ENCODE measurements at places on chromosomes 1 and 21.
A peak's percentile ranks its signal among the peaks of the same experiment; 100 is the strongest.

DNA sequence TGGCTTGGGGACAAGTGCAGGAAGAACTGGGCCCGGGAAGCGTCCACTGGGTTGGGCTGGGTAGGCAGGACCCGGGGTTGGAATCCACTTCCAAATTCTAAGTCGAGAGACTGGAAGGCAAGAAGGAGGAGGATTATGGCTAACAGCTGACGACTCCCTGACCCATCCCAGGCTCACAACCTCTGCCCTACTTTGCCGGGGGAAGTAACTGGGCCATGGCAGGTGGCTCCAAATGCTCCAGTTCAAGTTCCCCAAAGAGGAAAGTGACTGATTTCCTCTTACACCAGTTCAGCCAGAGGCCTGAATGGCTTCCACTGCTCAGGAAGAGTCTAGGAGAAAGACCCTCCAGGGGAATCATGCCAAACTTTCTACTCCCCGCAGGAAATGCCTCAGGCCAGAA lies 11.4 kb downstream of the EMC1 start:
- no peak for DNase-seq

- DNase-seq: no peak
These were observed 99.8 kb downstream of the INTS7 start for GRCh38 chr1:211935448-211935970.

GRCh38 chr1:157498736-157499090 lies 53.6 kb downstream of the FCRL5 start:
- no peak for DNase-seq

GRCh38 chr1:15966956-15967344 lies 9.0 kb downstream of the ZBTB17 start:
- DNase-seq: no peak

DNA sequence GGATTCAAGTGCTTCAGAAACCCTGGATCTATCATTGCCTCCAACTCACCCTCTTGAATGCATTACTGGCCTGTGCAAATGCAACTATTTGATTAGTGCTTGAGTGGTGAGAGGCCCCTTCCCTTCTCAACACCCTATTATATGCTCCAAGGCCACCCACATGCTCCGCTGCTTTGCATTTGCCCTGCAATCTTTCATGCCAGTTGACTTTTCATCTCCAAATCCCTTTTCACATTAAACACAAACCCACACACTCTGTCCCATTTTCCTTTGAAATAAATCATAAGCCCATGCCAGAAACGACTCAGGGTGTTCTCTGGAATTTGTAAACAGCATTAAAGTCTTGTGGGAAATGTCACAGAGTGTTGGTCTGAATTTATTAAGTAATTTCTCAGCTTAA lies 78.9 kb upstream of the CTTNBP2NL start:
- no peak for DNase-seq

DNA sequence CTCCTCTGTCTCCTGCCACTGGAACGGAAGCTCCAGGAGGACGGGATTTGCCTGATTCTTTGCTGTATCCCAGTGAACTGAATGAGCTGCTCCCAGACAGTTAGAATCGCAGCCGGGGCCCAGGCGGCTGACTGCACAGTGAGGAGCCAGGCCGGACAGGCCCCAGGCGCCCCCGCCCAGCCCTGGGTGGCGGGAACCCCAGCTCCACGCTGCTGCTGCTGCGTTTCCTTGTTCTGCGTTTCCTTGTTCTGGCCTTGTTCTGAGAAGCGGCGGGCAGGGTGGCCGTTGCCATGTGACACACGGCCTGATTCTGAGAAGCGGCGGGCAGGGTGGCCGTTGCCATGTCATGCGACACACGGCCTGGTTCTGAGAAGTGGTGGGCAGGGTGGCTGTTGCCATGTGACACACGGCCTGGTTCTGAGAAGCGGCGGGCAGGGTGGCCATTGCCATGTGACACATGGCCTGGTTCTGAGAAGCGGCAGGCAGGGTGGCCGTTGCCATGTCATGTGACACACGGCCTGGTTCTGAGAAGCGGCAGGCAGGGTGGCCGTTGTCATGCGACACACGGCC lies 56.2 kb downstream of the SLC37A1 start:
- peak; percentile 32 for DNase-seq

GRCh38 chr1:52904927-52905698 lies 16.4 kb downstream of the ECHDC2 start:
- no peak for DNase-seq

DNA sequence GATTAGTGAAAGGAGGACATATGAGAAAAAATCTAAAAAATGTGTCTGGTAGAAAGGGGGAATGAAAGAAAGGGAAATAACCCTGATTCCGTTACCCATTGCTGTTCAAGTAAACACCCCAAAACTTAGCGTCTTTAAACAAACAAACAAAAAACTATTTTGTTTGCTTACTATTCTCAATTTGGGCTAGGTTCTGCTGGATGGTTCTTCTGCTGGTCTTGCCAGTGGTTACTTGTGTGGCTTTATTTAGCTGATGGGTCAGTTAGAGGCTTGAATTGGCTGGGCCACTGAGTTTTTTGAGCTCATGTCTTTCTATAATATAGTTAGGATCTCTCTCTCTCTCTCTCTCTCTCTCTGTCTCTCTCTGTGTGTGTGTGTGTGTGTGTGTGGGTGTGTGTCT lies 112.1 kb downstream of the GRIK1 start:
- DNase-seq: no peak

DNA sequence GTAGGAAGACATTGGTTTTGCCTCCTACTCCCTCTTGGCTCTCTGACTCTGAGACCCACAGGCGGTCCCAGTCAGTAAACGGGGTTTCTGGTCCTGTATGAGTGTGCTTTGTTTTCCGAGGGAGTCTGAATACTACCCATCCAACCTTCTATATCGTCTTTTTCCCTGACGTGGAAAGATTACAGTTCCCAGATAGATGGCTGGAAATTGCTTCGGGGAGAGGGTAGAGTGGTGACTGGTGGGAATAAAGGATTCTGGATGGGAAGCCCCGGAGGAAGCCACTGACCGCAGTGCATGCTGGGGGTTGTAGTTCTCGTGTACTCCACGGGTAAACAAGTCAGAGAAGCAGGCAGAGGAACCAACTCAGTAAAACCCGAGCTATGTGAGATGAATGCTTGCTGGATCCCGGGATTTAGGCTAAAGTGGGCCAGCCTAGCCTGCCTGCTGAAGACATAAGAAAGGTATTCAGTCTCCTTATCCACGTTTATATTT lies 66.2 kb upstream of the IRF2BP2 start:
- DNase-seq: peak; percentile 90

DNA sequence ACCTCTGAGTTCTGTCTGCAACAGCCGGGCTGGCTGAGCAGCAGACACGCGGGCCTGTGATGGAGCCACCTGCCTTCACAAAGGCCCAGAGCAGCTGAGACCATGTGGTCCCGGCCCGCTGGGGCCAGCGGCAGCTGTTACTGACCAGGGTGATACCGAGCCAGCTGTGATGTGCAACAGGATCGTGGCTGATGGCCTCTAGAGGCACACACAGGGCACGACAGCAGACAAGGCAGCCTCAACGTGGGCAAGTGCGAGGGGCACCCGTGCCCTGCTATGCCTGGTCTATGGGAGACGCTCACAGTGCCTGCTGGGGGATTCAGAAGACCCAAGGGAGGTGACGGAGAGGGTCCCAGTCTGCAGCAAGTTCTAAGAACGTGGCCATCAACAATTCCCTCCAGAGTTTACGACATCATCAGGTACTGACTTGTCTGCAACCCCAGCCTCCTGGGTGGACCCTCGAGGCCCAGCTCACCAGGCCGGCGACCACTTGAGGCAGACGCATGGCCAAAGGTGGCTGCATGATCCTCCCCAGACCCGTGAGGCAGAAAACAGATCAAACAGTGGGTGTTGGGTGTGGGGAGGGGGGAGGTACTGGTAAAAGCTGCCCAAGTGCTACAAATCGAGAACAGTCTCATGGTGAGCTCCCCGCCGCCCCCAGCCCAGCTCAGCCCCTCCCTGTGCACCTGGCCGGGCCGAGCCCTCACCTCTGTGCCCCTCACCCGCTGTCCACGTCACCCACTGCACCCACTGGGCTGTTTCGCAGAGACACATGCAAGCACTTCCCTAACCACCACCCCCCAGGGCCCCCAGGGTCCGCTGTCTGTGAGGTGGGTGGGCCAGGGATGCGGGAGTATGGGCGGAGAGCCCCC lies 6.0 kb downstream of the POFUT2 start:
- peak; percentile 71 for DNase-seq

GRCh38 chr21:28391938-28392849 lies 600.5 kb downstream of the LTN1 start:
- no peak for DNase-seq

GRCh38 chr1:4307911-4308545 lies 346.4 kb upstream of the AJAP1 start:
- no peak for DNase-seq

- DNase-seq: no peak
These were observed 5.3 kb upstream of the CHD1L start for GRCh38 chr1:147236959-147237791.

- DNase-seq: no peak
These were observed 381.1 kb upstream of the NCAM2 start for GRCh38 chr21:20617130-20617529.

DNA sequence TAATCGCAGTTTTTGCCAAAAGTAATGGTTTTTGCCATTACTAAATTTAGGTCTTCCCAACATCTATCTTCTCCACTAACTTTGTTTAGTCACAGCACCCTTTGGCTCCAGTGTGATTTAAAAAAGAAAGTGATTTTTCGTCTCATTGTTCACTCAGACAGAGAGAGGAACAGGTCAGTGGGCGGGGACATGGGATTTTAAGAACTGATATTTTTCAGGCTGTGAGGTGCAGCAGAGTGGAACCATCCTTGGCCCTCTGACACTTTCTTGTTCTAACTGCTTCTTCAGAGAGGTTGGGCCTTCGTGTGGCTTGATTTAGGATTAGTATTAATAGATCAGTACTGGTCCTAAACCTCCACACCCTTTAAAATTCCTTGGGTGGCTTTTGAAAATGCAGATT lies 38.8 kb downstream of the CASQ2 start:
- no peak for DNase-seq

DNA sequence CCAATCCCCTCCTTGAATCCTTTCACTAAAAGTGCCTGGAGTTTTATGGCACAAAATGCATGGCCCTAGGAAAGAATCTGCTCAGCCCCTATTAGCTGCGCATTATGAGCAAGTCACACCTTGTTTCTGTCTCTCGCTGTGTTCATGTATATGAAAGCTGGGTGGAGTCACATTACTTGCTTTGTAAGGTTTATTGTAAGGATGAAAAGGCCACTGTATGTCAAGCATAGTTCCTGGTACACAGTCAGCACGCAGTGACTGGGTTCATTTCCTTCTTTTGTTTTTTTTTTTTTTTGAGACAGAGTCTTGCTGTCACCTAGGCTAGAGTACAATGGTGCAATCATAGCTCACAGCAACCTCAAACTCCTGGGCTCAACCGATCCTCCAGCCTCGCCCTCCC lies 6.7 kb upstream of the SLC9A1 start:
- no peak for DNase-seq

DNA sequence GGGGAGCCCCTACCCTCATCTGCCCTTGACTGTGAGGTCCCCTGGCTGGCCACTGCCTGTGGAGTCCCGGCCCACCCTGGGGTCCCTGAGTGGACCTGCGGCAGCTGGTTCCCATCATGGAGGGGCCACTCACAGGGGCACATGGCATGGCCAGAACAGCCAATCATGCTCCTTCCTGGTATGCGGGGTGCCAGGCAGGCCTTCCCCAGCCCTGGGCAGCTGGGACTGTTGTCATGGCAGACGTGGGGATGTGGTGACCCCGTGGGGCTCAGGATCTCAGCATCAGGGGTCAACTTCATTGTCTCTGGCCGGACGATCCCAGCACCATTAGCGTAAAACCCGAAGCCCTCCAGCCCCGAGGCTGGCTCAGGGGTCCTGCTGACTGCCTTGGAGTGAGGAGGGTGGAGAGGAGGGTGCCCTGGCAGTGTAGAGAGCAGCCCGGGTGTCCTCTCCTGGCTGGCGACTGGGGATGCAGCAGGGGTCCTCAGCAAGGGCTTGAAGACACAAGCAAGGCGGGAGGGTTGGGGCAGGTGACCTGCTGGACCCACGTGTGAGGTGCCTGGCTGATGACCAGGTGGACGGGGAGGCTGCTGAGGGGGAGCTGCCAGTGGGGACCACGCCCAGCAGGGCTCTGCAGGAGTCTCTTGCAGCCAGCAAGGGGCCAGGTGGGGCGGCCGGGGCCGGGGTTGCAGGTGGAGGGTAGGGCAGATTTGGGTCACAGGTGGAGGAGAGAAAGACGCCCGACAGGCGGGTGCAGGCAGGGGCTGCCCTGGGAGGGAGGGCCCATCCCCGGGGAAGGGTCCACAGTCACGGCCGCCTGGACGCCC lies 45.1 kb downstream of the TRIM11 start:
- no peak for DNase-seq

GRCh38 chr1:175629318-175629694 lies 114.1 kb downstream of the TNR start:
- DNase-seq: no peak

GRCh38 chr1:199976496-199977144 lies 50.9 kb upstream of the NR5A2 start:
- no peak for DNase-seq

DNA sequence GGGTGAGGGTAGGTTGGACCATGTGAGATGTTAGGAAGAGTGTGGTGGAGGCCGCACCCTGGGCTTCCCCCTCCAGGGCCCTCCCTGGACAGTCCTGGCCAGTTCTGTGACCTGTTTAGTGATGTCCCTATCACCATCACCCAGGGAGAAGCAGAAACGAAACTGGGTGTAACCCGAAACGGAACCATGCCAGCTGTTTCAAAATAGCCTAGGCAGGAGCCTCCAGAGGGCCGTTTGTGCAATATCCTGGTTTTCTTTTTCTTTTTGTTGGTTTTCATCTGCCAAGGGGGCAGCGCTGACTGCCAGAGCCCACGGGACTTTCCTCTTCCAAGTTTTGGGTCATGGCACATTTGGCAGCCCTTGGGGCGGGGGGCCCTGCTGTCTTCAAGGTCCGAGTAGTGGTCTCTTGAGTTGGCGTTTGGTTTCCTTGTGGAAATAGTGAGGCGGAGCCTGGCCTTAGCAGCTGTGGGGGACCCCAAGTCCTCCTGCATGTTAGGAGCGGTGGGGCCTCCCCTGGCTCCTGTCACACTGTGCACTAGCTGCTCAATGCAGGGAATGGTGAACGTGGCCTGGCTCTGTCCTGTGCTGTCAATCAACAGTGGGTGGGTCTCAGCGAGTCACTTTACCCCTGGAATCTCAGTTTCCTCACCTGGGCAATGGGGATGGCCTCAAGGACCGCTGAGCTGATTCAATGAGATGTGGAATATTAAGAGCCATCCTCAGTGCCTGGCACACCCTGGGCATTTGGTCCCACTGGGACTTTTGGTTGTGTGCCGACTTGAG lies 90.7 kb downstream of the ARHGEF10L start:
- DNase-seq: no peak

- peak; percentile 86 for DNase-seq
These were observed 1.2 kb downstream of the ANP32E start for GRCh38 chr1:150234566-150235293.

All from right forelimb (tissue), 1 donor.